CD4-positive, alpha-beta memory T cell (primary cell): ENCODE measurements at places on chromosomes 2 and 18. TPM values are rescaled to one million over a fixed set of nuclear protein-coding genes. Genes with fewer than 3 reads are reported as not detected.

The HOXD13 gene
- polyA plus RNA-seq = not detected

The RBFA gene
- polyA plus RNA-seq = 9.4 TPM

The DRC1 gene
- polyA plus RNA-seq = not detected

DNA sequence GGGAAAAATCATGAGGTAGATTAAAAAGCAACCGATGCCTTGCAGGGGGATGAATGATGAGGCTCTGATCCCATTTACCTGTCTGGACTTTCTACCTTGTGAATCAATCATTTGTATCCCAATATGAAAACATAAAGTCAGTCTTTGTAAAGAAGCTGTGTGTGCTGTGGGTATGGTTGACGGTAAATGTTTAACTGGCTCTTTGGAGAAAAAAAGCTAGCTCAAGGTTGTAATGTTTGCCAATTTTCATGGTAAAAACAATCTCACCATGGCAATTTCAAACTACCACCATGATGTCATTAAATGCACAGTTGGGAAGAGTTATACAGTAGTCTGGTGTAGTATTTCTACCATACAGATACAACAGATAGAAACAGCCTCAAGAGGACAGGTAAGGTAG lies 14.6 kb downstream of the TTR start:
- H3K4me1 ChIP-seq = no peaks in the 10 kb centered on the region
- no peak overlapping the region for H3K4me3 ChIP-seq
- H3K36me3 ChIP-seq = no peaks in the 10 kb centered on the region
- DNase-seq = no peak

DNA sequence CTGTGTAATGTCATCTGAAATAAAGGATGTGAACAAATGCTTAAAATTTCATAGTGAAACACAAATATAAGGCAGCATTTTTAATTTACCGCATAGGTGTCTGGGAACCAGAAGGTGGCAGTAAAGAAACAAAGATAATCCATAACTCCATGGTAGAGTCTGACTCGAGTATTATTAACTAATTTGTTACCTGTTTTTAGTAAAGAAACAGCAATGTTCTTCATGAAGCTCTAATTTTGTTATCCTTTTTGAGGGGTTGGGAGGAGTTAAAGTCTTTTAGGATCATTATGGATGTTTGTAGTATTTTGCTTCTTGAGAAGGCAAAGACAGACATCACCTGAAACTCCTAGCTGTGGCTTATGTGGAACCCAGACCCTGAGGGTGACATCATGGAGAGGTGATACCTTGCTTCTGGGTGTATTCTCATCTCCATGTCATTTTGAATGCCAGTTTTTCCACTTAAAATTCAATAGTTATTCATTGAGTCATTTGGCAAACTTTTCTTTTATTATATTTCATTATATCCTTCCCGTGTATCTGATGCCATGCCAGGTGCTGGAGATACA lies 286.2 kb upstream of the EPAS1 start:
- DNase-seq = peak; percentile 27
- H3K36me3 ChIP-seq = no peaks in the 10 kb centered on the region
- H3K27me3 ChIP-seq = no peaks in the 10 kb centered on the region
- no peak overlapping the region for H3K4me3 ChIP-seq

DNA sequence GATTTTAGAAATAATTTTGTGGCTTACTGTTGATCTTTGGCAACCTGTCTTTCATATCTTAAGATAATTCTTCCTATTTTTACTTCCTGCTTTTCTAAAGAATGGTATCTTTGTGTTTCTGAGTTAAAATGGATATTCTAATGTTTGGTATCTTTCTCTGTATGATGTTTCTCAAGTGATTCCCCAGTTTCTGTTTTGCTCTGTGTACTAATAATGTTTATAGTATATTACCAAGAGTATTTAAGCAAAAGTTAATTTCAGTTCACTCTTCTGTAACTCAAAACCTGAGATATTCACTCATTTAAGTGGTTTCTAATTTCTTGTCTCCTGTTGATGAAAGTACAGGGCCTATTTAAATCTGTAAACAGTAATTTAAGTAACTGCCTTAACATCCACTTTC lies 58.3 kb downstream of the CCDC150 start:
- H3K36me3 ChIP-seq = no peaks in the 10 kb centered on the region
- no peaks in the 10 kb centered on the region for H3K27me3 ChIP-seq
- no peak overlapping the region for H3K4me3 ChIP-seq
- DNase-seq = no peak
- H3K4me1 ChIP-seq = no peaks in the 10 kb centered on the region

- H3K4me3 ChIP-seq = no peak overlapping the region
- DNase-seq = no peak
- no peaks in the 10 kb centered on the region for H3K36me3 ChIP-seq
Measured at GRCh38 chr2:207502577-207503198, 27.1 kb upstream of the CREB1 start.

DNA sequence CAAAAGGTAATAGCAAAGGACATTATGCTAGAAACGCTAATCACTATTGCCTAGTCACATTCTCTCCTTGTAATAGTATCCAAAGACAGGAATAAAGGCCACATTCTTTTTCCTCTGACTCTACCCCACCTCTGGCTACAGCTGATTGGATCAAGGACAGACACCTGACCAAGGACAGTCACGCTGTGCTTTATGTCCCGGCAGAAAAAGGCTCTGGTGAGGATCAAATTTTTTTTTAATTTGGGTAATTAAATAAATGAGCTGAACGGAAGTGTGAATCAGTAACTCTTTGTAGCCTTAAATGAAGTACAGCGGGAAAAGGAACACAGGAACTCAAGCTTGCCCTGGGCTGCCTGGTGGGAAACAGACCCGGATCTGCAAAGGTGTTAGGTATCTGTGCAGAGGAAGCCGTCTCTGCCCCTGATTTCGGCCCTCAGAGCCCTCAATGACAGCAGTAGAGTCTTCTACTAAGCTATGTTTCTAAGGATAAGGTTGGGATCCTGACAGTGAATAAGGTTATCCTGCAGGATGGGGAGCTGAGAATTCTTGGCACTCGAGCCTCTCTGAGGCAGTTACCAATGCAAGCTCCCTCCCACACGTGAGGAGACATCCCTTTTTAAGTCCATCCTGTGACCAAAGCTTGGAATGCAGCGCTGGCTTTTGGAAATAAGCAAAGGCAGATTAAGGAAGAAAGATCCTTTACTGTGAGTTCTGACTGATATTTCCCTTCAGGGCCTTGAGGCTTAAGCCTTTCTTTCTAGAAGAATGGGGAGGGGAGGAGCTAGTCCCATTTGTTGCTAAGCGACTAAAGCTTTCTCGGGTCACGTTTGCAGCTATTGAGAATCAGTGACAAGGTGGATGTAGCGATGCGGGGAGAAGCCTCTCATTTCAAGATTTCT lies 37.8 kb upstream of the IKZF2 start:
- DNase-seq = no peak
- H3K36me3 ChIP-seq = no peaks in the 10 kb centered on the region
- no peaks in the 10 kb centered on the region for H3K27me3 ChIP-seq
- H3K27ac ChIP-seq = no peak overlapping the region
- no peaks in the 10 kb centered on the region for H3K4me1 ChIP-seq

- no peak overlapping the region for H3K27ac ChIP-seq
- no peak for DNase-seq
- H3K27me3 ChIP-seq = no peaks in the 10 kb centered on the region
- no peaks in the 10 kb centered on the region for H3K4me1 ChIP-seq
Measured at GRCh38 chr18:363301-364085, 95.6 kb upstream of the THOC1 start.
